Colonic mucosa (tissue), 4 donors: ENCODE measurements at places on chromosomes 1 and 21.

GRCh38 chr1:200899954-200900867, 5.5 kb downstream of the INAVA start:
- H3K4me1 ChIP-seq, result peaks cover 11% of the 10 kb centered on the region
- no peak for DNase-seq
- peaks cover 5% of the 10 kb centered on the region for H3K36me3 ChIP-seq
- H3K27me3 ChIP-seq, result no peaks in the 10 kb centered on the region
- no peak overlapping the region for H3K4me3 ChIP-seq

DNA sequence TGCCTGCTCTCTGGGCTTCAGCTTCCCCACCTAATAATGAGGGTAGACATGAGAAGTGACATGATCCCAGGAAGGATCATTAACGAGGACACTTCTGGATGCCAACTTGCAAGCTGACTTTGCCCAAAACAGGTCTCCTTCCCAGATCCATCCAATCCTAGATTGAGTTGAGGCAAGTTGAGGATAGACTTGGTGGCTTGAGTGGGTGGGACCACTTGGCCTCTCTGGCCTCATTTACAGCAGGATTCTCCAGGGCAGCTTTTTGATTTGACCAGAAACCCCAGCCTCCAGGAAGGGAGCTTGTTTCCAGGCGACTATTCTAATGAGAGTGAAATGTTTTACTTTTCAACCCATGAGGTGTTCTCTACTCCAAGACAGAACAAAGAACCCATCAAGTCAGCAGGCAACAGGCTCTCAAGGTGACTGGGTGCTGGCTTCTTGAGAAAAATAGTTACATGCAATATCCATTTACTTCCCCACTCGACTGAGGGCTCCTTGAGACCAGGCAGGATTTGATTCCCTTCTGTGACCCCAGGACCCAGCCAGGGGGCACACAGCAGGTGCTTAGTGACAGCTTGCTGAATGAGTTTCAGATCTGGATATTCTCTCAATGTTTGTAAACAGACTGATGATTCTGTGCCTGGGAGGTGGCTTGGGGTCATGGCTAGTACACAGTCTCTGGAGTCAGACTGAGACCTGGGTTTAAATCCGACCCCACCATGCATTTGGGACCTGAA, 128.2 kb downstream of the DMRTB1 start:
- DNase-seq, result no peak
- no peaks in the 10 kb centered on the region for H3K36me3 ChIP-seq
- no peaks in the 10 kb centered on the region for H3K4me1 ChIP-seq

GRCh38 chr1:207191776-207192175, 87.7 kb downstream of the C4BPA start:
- no peak overlapping the region for H3K27ac ChIP-seq
- H3K27me3 ChIP-seq, result no peaks in the 10 kb centered on the region
- no peak overlapping the region for H3K4me3 ChIP-seq
- H3K36me3 ChIP-seq, result no peaks in the 10 kb centered on the region
- DNase-seq, result no peak
- H3K4me1 ChIP-seq, result no peaks in the 10 kb centered on the region

DNA sequence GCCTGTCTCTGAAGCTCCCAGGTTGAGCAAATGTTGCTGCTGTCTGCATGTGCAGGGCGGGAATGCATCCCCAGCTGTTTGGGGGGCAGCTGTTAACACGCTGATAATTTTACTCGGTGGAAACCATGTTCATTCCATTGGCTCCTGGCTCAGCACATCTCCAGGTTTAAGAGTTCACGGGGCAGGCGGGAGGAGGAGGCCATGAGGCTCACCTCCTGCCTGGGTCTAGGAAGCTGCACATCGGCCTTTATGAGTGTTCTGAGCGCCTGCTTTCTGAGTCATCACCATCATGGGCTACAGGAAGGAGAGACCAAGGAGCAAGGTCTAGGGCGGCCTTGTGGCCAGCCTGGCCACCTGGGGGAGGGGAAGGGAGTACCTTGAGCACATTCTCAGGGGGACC, 29.7 kb downstream of the AJAP1 start:
- no peaks in the 10 kb centered on the region for H3K36me3 ChIP-seq
- DNase-seq, result no peak
- no peaks in the 10 kb centered on the region for H3K27me3 ChIP-seq
- H3K4me1 ChIP-seq, result no peaks in the 10 kb centered on the region
- no peak overlapping the region for H3K4me3 ChIP-seq

DNA sequence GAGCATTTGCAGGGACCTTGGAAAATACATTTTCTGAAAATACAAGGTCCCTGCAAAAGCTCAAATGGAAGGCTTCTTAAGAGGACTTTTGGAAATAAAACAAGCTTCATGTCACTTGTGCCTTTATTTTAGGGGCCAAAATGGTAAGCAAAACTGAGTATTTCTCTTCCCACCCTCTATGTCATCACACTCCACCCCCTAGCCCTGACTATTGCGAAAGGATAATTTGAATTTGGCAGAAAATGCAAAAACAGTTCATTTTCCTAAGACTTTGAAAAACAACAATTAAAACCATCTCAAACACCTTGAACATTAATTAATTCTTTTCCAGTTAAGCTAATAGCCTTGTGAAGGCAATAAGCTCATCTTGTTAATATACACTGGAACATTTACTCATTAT, 201.7 kb downstream of the TM2D1 start:
- no peaks in the 10 kb centered on the region for H3K4me1 ChIP-seq
- no peak overlapping the region for H3K4me3 ChIP-seq
- no peak for DNase-seq
- H3K36me3 ChIP-seq, result no peaks in the 10 kb centered on the region
- H3K27me3 ChIP-seq, result no peaks in the 10 kb centered on the region

DNA sequence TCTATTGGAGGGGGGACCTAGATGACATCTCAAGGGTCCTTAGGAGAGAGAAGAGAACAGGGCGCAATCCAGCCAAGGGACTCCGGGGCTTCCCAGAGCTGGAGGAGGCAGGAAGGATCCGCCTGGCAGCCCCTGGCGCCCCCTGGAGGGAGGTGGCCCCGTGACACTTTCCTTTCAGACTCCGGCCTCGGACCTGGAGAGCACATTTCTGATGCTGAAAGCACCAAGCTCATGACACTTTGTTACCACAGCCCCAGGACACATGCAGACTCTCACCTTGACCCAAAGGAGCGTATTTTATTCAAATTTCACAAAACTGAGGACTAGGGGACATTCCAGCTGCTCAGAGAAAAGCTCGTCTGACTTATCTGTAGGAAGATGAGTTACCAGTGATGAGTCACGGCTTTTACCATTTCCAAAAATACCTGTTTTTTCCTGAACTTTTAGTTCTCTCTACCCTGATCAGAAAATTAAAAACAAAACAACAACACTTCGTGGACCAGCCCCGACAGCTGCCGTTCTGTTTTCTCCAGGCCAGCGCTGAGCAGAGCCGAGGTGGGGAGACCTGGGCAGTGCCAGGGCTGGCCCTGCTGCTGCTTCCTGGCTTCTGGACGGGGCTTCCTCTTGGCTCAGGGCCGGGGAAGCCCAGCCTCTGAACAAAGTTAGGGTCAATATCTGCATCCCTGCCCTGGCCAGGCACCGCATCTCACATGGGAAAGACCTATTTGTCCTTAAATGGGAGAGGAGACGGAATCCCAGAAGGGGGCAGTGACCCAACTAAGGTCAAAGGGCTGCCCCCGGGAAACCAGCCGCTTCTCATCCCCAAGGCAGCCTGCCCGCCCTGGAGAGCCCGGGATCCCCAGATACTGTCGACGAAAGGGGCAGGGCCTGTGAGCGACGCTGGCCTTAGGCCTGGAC, 21.6 kb upstream of the POFUT2 start:
- H3K4me1 ChIP-seq, result no peaks in the 10 kb centered on the region
- H3K4me3 ChIP-seq, result no peak overlapping the region
- peak; percentile 65 for DNase-seq
- no peaks in the 10 kb centered on the region for H3K36me3 ChIP-seq
- peak overlapping the region; percentile 22 for H3K27ac ChIP-seq
